ENCODE measurements at places on chromosomes 2 and 18.

GRCh38 chr2:136055929-136056688 is 61.8 kb downstream of the CXCR4 start:
- no peak for DNase-seq

DNA sequence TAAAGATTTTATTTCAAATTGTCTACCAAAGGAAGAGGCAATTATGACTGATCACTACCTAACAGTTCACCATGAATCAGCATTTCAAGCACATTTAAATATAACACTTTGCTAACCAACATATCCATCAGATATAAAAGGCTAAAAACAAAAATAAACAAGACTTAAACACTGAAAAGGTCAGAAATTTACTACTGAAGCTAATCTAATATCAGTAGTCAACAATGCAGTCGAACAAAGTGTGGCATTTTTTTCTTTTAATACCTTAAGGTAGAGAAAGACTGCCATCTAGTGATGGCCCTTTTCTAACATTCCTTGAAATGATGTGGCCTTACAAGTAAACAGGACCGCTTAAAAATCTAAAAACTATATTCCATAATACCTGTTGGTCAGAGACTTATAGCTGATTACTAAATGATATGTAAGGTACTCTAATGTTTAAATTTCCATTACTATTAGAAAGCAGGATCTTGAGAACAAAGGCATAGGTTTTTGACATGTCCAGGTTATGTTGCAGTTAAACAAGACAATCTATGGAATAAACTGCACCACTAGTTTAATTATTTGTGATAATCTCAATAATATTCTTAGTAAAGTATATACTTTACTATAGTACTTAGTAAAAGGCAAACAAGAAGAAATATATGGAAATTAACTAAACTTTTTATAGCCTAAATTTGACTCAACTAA is 80.0 kb downstream of the EXOC6B start:
- DNase-seq = no peak

DNA sequence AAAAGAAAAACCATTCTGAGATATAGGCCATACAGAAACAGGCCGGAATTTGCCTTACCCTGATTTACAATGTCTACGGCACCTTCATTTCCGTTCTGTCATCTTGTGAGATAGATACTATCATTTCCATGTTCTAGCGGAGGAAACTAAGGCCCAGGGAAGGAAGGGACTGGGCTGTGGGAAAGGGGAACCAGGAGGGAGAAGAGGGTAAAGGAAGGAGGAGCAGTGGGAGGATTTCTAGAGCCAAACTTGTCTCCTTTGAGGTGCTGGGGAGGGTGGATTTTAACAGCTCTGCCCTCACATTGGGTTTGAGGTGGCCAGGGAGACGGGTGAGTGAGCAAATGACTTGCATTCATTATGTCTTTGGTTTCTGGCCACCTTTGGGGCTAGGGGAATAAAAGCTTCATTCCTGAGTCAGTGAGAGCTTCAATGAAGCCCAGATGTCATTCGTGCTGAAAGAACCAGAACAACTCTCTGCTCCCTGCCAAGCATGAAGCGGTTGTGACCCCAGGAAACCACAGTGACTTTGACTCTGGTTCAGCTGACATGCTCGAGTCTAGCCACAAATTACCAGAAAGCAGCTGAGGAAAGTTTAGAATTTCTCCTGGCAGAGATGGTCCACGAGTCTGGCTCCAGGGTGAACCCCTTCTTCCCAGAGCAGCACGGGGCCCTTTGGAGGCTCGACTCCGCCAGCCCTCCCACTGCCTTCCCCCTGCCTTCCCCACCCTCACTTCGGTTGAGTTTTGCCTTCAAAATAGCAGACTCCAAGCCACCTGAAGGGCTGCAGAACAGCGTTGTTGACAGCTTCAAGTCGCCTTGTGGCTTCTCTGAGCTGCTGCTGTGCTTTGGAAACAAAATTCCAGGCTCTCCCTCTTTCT is 3.8 kb downstream of the ACTG2 start:
- no peak for DNase-seq

GRCh38 chr2:115183144-115183543 is 740.7 kb downstream of the DPP10 start:
- DNase-seq = peak; percentile 13

DNA sequence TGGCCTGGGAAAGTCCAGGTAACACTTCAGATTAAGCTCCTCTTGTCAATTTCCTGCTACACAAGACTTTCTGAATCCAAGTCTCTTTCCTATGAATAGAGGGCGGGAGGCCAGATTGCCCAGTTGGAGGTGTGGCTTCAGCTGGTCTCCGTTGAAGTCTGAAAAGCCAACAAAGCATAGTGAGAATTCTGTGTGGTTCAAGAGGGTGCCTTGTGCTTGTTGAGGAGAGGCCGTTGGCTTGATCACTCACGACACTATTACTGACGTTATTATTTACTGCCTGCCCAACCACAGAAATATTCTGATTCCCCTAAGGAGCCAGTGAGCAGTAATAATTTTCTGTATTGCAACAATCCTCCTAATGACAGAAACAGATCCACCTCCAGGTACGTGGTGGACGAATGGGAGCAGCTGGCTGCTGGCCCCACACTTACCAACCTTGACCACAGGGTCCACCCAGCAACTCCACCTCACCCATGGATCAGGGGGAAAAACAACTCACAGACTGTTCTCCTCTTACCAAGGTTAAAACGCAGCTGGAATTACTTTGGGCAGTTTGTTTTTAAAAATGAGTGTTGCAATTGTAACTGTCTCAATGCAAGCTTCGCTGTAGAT is 21.9 kb downstream of the NRP2 start:
- no peak for DNase-seq

DNA sequence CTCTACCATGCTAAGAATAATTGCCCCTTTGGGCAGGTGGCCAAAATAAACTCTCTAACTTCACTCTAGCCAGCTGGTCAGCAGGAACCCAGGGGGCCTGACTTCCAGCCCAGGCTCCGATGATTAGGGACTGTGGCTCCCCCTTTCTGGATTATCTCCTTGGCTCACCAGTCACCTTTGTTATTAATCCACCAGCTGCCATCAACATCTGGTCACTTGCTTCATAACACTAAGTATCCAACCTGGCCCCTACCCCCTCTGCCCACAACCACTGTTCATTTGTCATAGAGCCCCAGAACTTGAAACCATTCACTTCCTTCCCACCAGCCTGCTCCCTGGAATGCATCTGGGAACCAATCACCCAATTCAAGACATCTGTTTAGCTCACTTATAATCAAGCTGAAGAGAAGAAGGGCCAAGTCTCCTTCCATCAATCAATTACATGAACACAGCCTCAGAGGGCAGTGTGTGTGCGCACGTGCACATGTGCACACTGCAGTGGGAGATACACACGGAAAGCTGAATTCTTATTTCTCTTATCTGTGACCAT is 215.1 kb downstream of the ALK start:
- DNase-seq = no peak

- no peak for DNase-seq
Observed at GRCh38 chr18:46163091-46163490, 58.9 kb downstream of the HAUS1 start.

DNA sequence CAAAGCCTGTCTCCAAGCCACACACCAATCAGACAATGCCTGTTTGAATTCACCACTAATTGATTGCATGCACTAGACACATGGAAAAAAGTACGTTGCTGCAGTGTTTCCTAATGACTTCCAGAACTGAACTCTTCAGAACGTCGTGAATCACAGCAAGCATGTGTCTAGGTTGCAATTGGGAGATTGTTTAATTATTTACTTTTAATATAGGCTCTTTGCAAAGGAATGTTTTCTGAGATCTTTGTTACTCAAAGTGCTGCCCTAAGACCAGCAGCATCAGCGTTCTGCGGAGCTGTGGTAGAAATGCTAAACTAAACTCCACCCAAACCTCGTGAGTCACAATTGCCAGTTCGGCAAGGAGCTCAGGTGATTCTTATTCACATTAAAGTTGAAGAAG is 52.7 kb upstream of the CCDC68 start:
- no peak for DNase-seq

GRCh38 chr2:99825630-99826029 is 316.8 kb downstream of the AFF3 start:
- DNase-seq = no peak

DNA sequence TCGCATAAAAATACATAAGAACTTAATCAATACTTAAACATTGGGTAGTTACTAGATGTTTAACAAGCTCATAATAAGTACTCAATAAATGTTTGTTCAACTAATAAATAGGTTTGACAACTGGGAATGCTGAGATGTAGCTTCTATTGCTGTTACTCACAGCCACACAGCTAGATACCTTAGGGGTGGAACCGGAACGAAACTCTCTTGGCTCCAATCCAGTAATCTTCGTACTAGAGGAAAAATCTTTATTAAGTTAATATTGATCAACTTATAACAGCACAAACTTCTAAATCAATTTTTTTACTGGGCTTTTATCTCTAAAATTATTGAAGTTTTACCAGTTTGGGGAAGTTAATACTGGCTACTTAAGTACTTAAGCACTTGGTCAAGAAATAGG is 247.8 kb downstream of the PAX3 start:
- DNase-seq = no peak

DNA sequence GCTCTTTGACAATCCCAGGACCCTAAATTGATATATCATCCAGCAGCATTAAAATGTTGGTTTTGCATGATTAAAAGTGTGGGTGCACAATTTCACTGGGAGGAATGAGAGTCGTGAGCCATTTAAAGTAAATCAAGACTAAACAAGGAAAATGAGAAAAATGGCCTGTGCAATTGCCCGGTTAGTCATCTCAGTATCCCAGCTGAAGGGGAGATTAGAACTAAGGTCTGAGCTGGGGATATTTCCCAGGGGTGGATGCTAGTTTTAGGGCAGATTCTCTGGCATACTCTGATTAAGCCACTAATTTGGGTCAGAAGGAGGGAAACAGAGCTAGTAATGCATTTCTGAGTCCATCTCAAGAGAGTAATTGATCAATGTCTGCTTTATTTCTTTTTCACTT is 177.2 kb downstream of the EN1 start:
- no peak for DNase-seq

- no peak for DNase-seq
Observed at GRCh38 chr2:24403168-24403831, 43.0 kb upstream of the ITSN2 start.

GRCh38 chr2:41420219-41420618 is 627.6 kb upstream of the PKDCC start:
- no peak for DNase-seq

GRCh38 chr2:152519581-152519952 is 184.6 kb downstream of the FMNL2 start:
- no peak for DNase-seq

GRCh38 chr2:31354837-31355236 is 59.7 kb downstream of the XDH start:
- DNase-seq = no peak

DNA sequence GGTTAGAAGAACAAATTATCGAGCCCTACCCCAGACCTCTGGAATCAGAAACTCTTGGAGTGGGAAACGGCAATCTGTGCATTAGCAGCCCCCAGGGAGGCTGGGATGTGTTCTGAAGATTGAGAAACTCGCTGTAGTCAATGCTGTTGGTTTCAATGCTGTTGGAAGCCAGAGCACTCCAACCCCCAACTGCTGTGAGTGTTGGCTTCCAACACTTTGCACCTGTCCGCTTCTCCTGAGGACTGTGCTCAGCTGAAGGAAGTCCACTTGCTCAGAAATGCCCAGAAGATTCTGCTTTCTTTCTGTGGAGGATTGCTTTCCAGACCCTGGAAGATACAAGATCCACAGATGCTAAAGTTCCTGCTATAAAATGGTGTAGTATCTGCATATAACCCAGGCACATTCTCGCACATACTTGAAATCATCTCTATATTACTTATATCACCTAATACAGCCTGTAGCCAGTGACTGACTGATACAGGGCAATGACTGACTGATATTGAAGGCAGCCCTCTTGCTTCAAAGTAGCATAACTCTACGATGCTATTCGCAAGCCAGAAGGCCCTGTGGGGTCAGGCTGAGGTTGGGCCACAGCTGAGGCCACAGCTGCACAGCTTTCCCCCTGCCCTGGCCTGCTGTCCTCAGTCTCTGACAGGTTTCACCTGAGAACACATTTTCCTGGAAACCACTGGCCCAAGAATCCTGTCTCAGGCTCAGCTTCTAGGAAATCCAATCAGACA is 757.7 kb upstream of the ID2 start:
- DNase-seq = no peak

- DNase-seq = no peak
Observed at GRCh38 chr2:12714391-12715221, 2.1 kb upstream of the TRIB2 start.

Data from WTC11 (cell line).